Stimulated activated CD8-positive, alpha-beta memory T cell treated with anti-CD3 and anti-CD28 coated beads, Interleukin-15, amount 100 ng/mL, for 4 hours (primary cell): ENCODE measurements at places on chromosomes 6 and 20.

- DNase-seq = no peak
Observed at GRCh38 chr6:139530561-139530960, 156.1 kb upstream of the CITED2 start.

- DNase-seq = no peak
Observed at GRCh38 chr20:42051921-42052320, 433.7 kb upstream of the CHD6 start.

DNA sequence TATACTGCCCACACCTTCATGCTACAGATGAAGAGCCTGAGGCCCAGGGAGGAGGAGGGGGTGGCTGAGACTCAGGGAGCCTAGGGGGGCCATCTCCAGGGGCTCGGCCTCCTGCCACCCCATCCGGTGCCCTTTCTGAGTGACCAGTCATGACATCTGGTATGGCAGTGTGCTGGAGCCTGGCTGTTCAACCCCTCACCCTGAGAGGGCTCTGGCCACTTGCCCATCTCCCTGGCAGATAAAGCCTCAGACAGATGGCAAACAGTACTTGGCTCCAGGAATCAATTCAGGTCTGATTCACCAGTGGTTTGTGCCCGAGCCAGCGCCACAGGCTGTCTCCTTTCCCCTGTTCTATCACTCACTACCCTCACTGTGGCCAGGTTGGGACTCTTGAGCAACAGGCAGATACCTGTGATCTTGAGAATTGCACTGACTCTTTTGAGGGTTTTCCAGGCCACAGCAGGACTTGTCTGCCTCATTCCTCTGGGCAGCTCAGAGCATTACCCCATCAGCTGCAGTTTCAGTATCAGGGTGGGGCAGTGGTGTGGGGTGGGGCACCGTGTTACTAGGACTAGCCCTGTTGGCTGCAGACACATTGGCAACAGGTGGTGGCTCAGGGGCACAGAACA lies 22.8 kb downstream of the SRSF3 start:
- no peak for DNase-seq

GRCh38 chr6:439641-440167 lies 48.2 kb downstream of the IRF4 start:
- no peak for DNase-seq
